T-helper 2 cell (primary cell): ENCODE measurements at places on chromosomes 5 and 9.
A peak's percentile ranks its signal among the peaks of the same experiment; 100 is the strongest.

- no peak for DNase-seq
Measured at GRCh38 chr9:81673310-81673709, 16.0 kb downstream of the TLE1 start.

DNA sequence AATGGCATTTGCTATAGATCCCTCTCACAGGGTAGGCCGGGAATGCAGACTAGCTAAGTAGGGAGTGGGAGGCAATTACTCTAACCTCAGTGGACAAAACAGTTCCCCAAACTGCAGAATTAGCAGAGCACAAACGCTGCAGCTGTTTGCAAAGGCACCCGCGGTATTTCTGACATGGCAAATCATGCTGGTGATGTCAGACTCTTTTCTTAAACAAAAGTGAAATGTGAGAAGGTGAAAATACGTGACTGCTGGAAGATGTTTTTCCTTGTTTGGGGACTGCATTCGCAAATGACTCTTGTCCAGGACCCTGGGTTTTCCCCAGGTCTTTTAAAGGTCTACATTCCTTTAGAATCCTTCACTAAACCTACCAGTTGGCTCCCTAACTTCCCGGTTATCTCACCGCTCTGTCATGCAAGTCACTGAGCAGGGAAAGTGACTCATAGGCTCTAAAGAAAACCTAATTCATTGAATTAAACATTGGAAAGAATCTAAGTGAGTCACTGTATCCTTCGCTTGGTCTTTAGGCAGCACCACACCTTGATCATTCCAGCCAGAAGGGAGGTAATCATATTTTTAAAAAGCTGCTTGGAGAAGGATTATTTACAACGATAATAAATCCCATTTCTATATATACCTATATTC is 91.5 kb upstream of the DNAH5 start:
- no peak for DNase-seq

GRCh38 chr9:34573599-34574325 is 15.8 kb downstream of the CNTFR start:
- no peak for DNase-seq

GRCh38 chr9:94603259-94604160 is 9.9 kb upstream of the FBP2 start:
- peak; percentile 54 for DNase-seq

GRCh38 chr5:88474574-88474973 is 205.9 kb upstream of the TMEM161B start:
- no peak for DNase-seq
